ENCODE measurements at places on chromosomes 6 and 20.

- DNase-seq = no peak
Measured at GRCh38 chr20:39326050-39326449, 363.9 kb downstream of the DHX35 start.

DNA sequence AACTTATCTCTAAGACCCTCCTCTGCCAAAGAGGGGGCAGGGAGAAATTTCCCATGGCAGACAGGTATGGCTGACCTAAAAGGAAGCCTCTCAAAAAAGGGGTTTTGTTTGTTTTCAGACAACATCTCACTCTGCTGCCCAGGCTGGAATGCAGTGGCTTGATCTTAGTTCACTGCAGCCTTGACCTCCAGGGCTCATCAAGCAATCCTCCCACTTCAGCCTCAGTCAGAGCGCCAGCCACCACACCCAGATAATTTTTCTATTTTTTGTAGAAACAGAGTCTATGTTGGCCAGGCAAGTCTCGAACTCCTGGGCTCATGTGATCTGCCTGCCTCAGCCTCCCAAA is 3.8 kb downstream of the EZR start:
- DNase-seq = no peak

DNA sequence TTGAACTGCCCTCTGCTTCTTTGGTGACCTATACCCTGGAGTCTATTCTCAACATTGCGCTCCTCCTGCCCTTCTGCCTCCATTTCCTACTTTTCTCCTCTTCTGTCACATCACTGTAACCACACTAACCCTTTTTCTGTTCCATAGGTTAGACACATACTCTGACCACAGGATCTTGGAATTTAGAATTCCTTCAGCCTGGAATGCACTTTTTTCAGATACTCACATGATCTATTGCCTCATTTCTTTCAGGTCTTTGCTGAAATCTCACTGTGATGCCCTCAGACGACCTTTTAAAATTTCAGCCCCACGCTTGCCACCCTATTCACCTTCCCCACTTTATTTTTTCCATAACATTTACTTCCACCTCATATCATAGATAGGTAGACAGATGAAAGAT is 5.1 kb downstream of the VNN1 start:
- no peak for DNase-seq

GRCh38 chr6:116764629-116764960 is 924 bp downstream of the FAM162B start:
- no peak for DNase-seq

- DNase-seq = no peak
Measured at GRCh38 chr6:113488061-113488460, 369.1 kb upstream of the MARCKS start.

DNA sequence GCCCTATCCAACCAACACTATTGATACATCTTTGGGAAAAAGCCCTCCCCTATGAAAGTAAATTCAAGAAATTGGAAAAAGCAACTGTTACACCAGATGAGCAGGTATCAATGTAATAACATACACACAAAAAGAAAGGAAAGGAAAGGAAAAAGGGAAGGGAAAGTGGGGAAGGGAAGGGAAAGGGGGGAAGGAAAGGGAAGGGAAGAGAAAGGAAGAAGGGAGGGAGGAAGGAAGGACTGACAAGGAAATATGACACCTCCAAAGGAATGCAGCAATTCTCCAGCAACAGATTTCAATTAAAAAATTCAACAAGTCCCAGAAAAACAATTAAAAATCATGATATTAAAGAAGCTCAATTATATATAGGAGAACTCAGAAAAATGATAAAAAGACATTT is 176.9 kb upstream of the OPRM1 start:
- no peak for DNase-seq

GRCh38 chr6:2232445-2232844 is 13.0 kb downstream of the GMDS start:
- DNase-seq = no peak

DNA sequence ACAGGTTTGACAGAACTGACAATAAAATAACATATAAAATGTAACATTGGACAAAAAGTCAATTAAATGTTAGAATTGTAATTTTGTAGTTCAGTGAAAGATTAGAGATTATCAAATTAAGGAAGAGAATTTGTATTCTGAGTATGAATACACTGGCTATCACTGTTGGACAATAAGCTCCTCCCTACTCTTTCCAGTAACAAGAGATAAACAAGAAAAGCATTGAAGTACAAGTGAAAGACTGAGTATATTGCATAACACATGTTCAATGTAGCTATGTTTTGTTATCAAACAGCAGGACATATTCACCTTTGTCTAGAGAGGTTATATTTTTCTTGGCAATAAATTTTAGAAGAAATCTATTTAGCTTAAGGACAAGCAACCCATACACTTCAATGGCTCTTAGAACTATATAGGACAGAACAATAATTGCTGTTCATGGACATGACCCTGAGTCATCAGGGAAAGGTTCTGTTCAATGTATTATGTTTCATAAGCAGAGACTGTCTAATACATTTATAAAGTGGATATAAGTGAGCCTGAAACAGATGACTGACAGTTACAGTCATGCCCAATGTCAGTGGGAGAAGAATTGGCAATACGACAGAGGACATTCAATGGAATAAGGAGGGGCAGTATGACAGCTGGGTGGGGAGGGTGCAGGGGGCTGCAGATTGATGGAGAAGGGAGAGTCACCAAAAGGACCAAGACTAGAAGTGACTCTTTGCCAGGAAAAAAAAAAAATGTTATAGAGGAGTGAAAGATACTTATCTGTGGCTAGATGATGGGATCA is 520.4 kb downstream of the FRK start:
- no peak for DNase-seq

DNA sequence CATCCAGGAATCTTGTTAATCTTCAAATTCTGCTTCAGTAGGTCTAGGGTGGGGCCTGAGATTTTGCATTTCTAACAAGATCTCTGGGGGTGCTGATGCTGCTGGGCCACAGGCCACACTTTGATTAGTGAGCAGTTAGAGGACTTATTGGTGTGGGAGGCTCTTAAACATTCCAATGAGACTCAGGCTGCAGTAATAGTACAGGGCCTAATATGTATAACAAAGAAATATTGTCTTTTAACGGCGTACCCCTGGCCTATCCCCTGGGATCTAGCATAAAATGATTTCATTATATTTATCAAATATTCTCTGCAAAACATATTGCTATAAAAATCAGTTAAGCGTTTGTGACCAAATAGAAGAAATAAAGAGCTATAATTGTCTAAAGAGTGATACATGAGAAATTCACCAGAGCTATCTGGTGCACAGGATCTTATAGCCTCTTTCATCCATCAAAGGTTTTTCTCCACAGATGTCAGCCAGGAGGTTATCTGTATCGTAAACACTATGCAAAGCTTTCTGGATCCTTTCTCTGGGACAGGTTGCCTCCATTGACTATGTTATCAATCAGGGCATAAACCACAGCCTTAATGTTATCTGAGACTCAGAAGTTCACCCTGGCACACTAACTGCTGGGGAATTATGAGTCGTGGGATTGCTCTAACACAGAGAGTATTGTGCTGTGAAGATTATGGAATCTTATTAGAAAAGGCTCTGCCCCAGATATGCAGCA is 488.5 kb upstream of the MAP3K7 start:
- DNase-seq = no peak

DNA sequence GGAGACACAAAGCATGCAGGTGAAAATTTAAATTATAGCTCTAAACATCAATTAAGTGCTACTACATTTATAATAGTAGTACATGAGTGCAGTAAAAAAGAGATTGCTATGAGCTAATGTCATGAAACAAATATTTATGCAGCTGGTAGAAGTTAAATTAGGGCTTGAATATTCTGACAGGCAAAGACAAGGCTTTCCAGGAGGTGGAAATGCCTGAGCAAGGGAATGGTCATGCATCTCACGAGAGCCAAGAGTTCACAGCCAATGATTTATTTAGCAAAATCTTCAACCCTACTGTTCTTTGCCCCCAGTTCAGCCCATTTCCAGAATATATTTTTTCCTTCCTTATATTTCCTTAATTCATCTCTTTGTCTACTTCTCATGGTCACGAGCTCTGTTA is 128.9 kb downstream of the HIVEP2 start:
- no peak for DNase-seq

All from DMS153 (cell line).